ENCODE measurements at places on chromosomes 1 and 21. TPM values are rescaled to one million over a fixed set of nuclear protein-coding genes. Genes with fewer than 3 reads are reported as not detected.

RASSF5 gene
- total RNA-seq = 4.3 TPM

GRCh38 chr1:156499842-156500542 lies 583 bp downstream of the MEF2D start:
- no peaks in the 10 kb centered on the region for H3K36me3 ChIP-seq
- no peaks in the 10 kb centered on the region for H3K27me3 ChIP-seq
- H3K27ac ChIP-seq = peak overlapping the region; percentile 100
- peaks cover 72% of the 10 kb centered on the region for H3K4me1 ChIP-seq
- peak overlapping the region; percentile 100 for H3K4me3 ChIP-seq
- DNase-seq = peak; percentile 65

LRRC38 gene
- 0.79 TPM for total RNA-seq

- no peak overlapping the region for H3K27ac ChIP-seq
- no peak for DNase-seq
- H3K36me3 ChIP-seq = no peaks in the 10 kb centered on the region
- no peak overlapping the region for H3K4me3 ChIP-seq
- no peaks in the 10 kb centered on the region for H3K27me3 ChIP-seq
- H3K4me1 ChIP-seq = peaks cover 47% of the 10 kb centered on the region
Observed at GRCh38 chr1:204092632-204093420, 19.9 kb downstream of the SOX13 start.

DNA sequence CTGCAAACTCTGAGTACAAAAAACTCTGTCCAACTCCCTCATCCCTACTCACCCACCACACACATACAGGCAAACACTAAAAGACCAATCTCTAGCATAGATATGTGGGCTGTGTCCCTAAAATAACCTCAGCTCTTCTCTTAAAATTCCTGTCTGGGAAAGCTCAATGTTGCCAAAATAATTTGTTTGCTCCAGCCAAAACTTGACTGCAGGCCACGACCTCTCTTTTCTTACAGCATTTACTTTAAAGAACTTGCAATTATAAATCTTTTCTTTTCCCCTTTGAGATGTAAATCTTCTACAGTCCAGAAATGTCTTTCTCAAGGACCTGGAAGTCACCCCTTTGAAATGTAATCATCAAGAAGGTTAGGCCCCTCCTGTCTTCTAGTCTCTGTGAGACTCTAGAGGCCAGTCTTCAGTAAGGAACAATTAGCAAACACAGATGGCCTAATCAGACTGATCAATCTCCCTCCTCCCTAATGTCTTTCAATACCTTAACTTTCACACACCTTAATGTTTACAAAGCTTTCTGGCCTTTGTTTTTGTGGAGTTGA lies 483.6 kb upstream of the RGS18 start:
- no peaks in the 10 kb centered on the region for H3K27me3 ChIP-seq
- no peaks in the 10 kb centered on the region for H3K4me1 ChIP-seq
- no peaks in the 10 kb centered on the region for H3K36me3 ChIP-seq
- H3K27ac ChIP-seq = no peak overlapping the region
- DNase-seq = no peak

- no peak for DNase-seq
- H3K4me3 ChIP-seq = no peak overlapping the region
- H3K27ac ChIP-seq = no peak overlapping the region
- peaks cover 3% of the 10 kb centered on the region for H3K4me1 ChIP-seq
- no peaks in the 10 kb centered on the region for H3K27me3 ChIP-seq
Observed at GRCh38 chr21:38930853-38931252, 125.1 kb downstream of the ETS2 start.

DNA sequence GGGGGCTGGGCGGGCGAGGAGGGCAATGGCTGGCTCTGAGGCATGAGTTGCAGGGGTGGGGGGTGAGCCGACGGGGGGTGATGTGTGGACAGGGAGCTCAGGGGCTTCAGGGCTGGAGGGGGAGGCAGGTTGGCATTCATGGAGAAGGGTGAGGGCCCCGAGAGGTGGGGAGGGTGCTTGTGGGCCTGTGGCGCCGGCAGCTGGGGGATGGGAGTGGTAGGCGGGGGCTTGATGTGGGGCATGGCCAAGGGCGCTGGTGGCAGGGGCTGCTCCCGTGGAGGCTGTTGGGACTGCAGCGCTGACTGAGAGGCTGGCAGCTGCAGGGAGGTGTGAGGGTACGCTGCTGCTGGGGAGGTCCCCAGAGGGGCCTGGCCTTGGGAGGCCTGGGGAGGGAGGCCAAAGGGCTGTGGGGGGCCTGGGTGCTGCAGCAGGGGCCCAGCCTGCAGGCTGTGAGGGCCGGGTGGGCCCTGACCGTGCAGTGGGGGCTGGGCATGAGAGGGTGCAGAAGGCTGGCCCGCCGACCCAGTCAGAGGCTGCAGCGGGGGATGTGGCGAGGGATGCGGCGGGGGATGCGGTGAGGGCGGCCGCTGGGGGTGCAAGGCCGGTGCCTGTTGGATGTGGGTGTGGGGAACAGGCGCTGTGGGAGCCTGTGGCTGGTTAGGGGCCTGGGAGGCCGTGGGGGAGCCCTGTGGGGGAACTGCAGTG lies 42.7 kb downstream of the SLC45A1 start:
- H3K27ac ChIP-seq = no peak overlapping the region
- no peak for DNase-seq
- H3K36me3 ChIP-seq = no peaks in the 10 kb centered on the region
- no peaks in the 10 kb centered on the region for H3K27me3 ChIP-seq
- H3K4me1 ChIP-seq = peaks cover 51% of the 10 kb centered on the region

DNA sequence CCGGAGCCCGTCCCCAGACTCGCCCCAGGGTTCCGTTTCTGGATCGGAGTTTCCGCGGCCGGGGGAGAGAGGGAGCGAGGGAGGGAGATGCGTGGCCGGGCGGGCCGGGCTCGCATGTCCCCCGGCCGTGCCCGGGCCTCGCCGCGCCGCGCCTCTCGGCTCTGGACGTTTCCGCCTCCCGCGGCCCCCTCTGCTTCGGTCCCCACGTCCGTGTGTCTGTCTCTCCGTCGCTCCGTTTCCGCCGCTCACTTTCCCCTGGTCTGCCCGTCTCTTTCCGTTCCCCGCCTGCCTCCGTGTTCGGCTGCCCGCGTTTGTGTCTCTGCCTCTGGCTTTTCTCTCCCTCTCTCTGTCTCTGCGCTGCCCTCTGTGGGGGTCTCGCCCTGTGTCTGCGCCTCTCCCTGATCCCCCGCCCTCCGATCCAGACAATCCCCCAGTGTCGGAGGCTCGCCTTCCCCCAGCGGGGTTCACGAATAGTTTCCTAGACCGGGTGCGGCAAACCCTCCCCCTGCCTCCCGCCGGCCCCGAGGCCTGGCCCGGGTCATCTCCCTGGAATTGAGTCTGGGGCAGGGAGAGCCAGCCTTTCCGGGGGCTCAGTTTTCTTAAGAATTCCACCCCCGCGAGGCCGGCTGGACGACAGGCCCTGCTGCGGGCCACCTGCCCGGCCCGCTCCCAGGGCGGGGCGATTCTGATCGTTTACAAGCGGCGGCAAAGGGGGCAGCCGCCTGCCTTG lies 735 bp downstream of the NBL1 start:
- H3K4me1 ChIP-seq = peaks cover 12% of the 10 kb centered on the region
- peak overlapping the region; percentile 76 for H3K27ac ChIP-seq
- no peak for DNase-seq
- H3K36me3 ChIP-seq = no peaks in the 10 kb centered on the region

- H3K4me3 ChIP-seq = no peak overlapping the region
- DNase-seq = no peak
- H3K27ac ChIP-seq = no peak overlapping the region
- no peaks in the 10 kb centered on the region for H3K36me3 ChIP-seq
Observed at GRCh38 chr1:66265796-66266195, 268.2 kb upstream of the SGIP1 start.

GRCh38 chr1:231724876-231725647 lies 98.5 kb downstream of the DISC1 start:
- no peak overlapping the region for H3K4me3 ChIP-seq
- no peaks in the 10 kb centered on the region for H3K4me1 ChIP-seq
- H3K27me3 ChIP-seq = no peaks in the 10 kb centered on the region

- H3K4me1 ChIP-seq = peaks cover 3% of the 10 kb centered on the region
- H3K4me3 ChIP-seq = no peak overlapping the region
- no peaks in the 10 kb centered on the region for H3K36me3 ChIP-seq
- DNase-seq = no peak
Observed at GRCh38 chr21:44766014-44766817, 35.4 kb downstream of the UBE2G2 start.

DNA sequence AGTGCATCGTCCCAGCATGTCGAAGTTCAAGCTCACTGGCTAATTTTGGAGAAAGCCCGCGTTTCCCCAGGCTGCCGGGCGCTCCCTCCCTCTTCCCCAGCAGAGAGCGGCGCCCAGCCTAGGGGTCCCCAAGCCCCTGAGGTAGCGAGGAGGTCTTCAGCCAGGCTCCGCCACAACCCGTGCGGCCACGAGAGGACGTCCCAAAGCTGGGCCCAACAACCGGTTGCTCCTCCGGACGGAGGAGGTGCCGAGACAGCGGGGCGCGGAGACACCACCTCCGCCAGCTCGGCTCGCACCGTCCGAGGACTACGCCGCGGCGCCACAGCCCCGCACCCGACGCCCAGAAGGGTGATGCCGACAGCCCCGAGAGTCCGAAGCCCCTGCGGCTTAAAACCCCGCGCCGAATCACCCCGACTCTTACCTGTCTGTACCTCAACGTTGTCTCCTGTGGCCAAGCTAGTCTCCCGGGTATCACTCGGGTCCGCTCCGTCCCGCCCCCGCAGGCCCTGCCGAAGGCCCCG lies at the start of gene DENND2C:
DENND2C (minus strand) TSS at position 488 of the 521 bp plus-strand sequence. CDS start 44,065 bp downstream, outside the sequence.
- H3K36me3 ChIP-seq = no peaks in the 10 kb centered on the region
- H3K27me3 ChIP-seq = no peaks in the 10 kb centered on the region
- peak within 1 kb of the TSS; percentile 82 for H3K4me3 ChIP-seq
- no peaks in the 10 kb centered on the region for H3K4me1 ChIP-seq
- H3K27ac ChIP-seq = peak within 1 kb of the TSS; percentile 71

- no peaks in the 10 kb centered on the region for H3K36me3 ChIP-seq
- H3K4me3 ChIP-seq = no peak overlapping the region
- no peaks in the 10 kb centered on the region for H3K27me3 ChIP-seq
- no peak overlapping the region for H3K27ac ChIP-seq
- H3K4me1 ChIP-seq = peaks cover 31% of the 10 kb centered on the region
Observed at GRCh38 chr1:203178083-203178482, 2.5 kb upstream of the MYBPH start.

- DNase-seq = no peak
- H3K4me1 ChIP-seq = peaks cover 23% of the 10 kb centered on the region
- H3K27ac ChIP-seq = peak overlapping the region; percentile 45
- no peaks in the 10 kb centered on the region for H3K36me3 ChIP-seq
- H3K27me3 ChIP-seq = no peaks in the 10 kb centered on the region
Observed at GRCh38 chr1:206512851-206513180, 5.5 kb downstream of the RASSF5 start.

DNA sequence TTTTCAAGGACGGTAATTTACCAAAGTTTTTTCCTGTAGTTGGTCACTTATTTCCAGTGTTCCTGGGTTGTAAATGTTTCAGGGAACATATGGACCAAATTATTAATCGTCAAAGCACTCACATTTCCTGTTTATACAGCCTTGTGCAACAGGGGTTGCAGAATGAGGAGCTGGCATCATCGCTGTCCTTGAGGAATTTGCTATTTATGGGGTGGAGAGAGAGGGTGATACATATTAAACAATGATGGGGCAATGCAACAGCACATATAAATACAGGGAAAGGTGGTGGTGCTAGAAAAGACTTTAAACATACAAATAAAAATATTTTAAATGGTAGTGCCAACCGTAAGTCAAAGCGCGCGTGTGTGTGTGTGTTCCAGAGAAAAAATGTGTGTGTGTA lies 369.8 kb downstream of the NPHP4 start:
- DNase-seq = no peak
- H3K27ac ChIP-seq = no peak overlapping the region
- H3K4me1 ChIP-seq = no peaks in the 10 kb centered on the region
- H3K36me3 ChIP-seq = no peaks in the 10 kb centered on the region
- no peaks in the 10 kb centered on the region for H3K27me3 ChIP-seq
- H3K4me3 ChIP-seq = no peak overlapping the region

SLC9C2 gene
- 15.8 TPM for total RNA-seq

Measured in testis (tissue), 5 donors.